ENCODE measurements at places on chromosomes 16 and 17.

DNA sequence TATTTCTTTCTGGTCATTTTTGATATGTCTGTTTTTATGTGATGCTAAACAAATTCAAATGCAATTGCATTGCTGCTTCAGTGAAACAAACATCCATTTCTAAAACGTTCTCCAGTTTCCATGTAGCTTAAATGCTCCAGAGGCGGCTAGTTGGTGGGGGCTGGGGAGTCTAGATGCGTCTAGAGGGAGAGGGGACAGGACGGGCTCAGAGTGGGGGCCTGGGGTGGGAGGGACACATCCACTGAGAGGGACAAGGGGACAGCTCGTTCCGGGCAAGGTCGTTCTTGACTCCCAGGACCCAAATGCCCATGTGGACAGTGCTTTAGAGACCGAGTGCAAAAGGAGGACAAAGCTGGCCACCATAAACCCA is 102.3 kb downstream of the FOXL1 start:
- no peak for DNase-seq

DNA sequence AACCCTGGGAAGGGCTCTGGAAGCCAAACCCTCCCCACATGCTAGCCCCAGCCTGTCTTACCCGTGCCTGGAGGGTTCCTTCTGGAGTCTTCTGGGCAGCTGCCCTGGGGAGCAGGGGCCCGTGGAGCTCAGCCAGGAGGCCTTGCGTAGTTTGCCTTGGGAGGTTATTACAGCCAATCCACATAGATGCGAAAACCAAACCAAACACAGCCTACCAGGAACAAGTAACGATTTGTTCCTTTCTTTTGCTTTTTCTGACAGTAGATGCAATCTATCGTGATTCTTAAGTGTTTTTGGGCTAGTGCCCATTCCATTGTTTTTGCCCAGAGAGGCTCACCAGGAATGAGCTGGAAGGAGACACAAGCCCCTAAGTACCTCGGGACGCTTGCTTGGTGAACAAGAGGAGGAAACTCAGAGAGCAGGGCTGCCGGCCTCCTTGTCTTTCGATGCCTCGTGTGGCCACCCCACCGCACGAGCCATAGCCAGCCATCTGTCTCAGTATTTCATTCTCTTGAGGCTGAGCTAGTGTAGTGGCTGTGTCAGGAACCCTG is 102.7 kb upstream of the NOL11 start:
- DNase-seq, result peak; percentile 52

- no peak for DNase-seq
Observed at GRCh38 chr16:80591071-80591915, 50.5 kb downstream of the DYNLRB2 start.

DNA sequence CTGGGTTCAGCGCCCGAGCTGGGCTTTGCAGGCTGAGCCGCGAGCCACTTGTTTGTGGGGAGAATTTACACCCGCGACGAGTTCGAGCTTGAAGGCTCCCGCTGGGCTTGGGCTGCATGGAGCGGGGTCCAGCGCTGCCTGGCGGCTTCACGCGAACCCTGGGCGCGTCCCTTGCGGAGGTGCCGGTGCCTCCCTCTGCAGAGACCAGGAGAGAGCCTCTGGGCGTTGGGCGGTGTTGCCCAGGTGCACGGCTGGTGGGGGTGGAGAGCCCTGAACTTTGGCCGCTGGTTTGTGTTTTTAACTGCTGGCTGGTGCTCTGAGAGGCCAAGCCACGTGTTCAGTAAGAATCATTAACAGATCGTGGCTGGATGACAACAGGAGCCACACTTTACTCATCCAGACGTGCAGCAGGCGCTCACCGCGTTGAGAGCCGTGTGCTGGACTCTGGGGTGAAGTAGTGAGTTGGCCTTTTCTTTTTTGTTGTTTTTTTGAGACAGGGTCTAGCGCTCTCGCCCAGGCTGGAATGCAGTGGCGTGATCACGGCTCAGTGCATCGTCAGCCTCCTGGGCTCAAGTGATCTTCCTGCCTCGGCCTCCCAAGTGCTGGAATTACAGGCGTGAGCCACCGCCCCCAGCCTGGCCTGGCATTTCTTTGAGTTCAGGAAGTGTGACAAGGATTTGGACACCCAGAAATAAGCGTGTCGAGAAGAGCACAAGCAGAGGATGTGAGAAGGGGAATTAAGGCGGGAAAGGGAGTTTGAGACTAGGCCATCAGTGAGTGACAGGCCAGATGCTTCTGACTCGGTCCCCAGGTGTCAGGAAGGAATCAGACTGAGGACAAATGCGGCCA is 827 bp downstream of the CDK10 start:
- no peak for DNase-seq

DNA sequence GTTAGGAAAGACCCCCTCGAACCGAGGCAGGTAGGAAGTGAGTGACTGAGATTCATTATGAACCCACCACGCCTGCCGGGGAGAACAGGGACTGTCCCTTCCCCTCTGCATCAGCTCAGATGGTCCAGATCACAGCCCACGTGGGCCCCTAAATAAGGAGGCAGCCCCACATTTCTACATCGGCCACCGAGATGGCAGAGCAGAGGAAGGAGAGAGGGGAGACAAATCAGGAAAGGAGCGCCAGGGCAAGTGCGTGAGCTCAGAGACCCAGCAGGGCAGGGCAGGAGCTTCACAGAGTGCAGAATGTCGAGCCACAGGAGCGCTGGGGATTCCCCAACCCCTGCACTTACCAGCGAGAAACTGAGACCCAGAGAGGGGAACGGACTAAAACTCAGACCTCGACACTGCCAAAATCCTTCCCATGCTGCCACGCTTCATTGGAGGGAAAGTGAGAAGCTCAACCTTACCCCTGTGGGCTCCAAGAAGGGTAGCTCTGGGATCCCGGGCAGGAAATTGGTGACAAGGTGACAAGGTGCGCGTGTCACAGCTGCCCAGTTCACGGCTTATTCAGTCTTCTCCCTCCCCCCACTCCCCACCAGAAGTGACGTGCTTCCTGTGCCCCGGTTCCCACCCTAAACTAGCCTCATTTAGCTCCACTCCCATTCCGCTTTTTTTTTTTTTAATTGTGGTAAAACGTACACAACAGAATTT is at the start of gene ICAM2:
TSS of gene ICAM2 (minus strand) at position 578 of the 711 bp plus-strand sequence. CDS start 13,942 bp downstream, outside the sequence.
- no peak for DNase-seq

DNA sequence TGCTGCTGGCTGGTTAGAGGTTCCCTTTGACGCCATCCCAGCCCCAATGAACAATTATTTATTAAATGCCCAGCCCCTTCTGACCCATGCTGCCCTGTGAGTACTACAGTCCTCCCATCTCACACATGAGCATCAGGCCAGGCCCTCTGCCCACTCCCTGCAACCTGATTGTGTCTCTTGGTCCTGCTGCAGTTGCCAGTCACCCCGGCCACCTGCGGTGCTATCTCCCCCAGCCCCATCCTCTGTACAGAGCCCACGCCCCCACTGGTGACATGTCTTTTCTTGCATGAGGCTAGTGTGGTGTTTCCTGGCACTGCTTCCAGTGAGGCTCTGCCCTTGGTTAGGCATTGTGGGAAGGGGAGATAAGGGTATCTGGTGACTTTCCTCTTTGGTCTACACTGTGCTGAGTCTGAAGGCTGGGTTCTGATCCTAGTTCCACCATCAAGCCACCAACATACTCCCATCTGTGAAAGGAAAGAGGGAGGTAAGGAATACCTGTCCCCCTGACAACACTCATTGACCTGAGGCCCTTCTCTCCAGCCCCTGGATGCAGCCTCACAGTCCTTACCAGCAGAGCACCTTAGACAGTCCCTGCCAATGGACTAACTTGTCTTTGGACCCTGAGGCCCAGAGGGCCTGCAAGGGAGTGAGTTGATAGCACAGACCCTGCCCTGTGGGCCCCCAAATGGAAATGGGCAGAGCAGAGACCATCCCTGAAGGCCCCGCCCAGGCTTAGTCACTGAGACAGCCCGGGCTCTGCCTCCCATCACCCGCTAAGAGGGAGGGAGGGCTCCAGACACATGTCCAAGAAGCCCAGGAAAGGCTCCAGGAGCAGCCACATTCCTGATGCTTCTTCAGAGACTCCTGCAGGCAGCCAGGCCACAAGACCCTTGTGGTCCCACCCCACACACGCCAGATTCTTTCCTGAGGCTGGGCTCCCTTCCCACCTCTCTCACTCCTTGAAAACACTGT is 11.3 kb downstream of the CX3CL1 start:
- no peak for DNase-seq

DNA sequence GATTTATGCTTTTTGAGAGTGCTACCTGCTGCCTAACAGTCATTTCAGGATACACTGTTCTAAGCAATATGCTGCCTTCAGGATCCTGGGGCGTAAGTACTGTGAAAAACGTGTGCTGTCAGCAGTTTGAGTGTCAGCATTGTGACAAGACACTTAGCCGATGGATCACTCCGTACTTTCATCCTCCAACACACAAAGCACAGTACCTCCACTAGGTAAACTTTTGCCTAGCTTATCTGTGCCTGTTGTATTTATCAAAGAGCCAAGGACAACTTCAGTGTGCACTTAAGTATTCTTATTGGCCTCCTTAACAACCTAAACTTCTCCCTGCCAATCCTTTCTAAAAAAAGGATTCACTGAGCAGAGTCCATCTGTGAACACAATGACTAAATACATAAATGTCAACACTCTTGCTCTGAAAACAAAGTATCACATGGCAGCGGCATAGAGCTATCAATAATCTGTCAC is 33.8 kb upstream of the PHLPP2 start:
- DNase-seq, result no peak

DNA sequence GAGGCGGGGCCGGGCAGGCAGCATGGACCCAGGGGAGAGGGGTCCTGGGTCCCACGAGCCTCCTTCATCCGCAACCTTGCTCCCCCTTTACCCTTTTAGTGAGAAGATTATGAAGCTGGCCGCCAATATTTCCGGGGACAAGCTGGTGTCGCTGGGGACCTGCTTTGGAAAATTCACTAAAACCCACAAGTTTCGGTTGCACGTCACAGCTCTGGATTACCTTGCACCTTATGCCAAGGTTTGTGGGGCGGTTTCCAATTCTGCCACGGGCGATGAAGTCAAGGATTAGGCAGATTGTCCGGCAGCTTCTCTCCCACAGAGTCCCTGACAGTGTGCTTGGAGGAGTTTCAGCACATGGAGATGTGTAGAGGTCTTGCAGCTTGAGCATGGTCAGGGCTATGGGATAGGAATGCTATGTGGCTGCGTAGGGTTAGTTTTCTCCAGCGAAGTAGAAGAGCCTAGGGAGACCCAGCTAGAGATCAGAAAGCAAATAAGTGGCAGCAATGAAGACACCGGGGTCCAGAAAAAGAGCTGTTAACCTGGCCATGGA is 598 bp downstream of the NIP7 start:
- DNase-seq, result no peak

GRCh38 chr17:38544839-38545209 is 60.9 kb downstream of the SRCIN1 start:
- DNase-seq, result no peak

GRCh38 chr17:64039106-64039400 is 18.6 kb upstream of the ICAM2 start:
- DNase-seq, result no peak

- DNase-seq, result no peak
Observed at GRCh38 chr16:754656-755055, 5.9 kb upstream of the MSLN start.

DNA sequence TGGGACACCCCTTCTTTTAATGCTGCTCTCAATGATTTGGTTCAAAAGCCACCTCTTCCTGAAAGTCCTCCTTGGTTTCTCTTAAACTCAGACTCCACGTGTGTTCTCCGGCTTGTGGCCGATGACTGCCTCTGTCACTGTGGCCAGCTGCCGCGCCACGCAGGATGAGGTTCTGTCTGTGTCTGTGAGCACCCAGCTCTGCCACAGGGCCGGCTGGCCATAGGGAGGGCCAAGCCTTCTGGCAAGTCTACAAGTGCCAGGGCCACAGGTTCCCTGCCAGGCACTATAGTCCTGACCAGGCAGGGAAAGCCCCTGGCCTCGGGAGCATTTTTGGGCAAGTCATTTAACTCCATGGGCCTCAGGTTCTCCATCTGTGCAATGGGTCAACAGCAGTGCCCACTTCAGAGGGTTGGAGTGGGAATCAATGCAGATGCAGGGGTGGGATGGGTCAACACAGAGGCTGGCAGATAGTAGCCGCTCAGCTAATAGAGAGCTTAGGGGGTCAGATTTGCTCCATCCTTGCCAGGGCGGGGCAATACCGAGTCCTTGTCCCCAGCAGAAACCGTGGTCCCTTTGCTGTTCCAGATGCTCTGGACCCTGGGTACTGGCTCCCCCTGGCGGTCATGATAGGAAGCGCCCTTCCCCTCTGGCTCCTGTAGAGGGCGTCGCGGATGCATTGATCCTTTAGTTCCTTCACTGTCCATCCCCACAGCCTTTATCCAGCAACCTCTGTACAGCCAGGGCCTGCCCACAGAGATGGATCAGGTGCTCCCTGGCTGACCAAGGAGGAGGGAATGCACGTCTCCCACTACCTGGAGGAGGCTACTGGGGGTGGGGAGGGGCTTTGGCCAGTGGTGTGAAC is 19.3 kb upstream of the ADGRG3 start:
- peak; percentile 33 for DNase-seq

GRCh38 chr17:80364091-80364691 is 50.8 kb upstream of the ENDOV start:
- DNase-seq, result no peak

DNA sequence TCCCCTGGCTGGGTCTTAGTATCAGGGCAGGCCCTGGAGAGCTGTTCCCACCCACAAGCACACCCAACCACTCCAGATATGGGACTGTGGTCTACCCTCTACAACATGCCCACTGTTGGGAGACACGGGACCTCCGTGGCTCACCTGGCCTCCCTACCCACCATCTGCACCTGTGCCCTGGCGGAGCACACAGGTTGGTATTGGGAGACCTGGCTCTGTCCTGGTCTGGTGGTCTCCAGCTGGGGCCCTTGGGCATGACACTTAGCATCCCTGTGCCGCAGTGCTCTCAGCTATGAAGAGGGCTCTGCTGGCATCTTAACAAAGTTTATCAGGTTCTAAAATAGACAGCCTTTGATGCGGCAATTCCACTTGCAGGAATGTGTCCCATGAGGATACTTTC is 5.8 kb downstream of the C16orf95 start:
- no peak for DNase-seq

GRCh38 chr16:72397876-72398275 is 225.9 kb upstream of the PMFBP1 start:
- no peak for DNase-seq

DNA sequence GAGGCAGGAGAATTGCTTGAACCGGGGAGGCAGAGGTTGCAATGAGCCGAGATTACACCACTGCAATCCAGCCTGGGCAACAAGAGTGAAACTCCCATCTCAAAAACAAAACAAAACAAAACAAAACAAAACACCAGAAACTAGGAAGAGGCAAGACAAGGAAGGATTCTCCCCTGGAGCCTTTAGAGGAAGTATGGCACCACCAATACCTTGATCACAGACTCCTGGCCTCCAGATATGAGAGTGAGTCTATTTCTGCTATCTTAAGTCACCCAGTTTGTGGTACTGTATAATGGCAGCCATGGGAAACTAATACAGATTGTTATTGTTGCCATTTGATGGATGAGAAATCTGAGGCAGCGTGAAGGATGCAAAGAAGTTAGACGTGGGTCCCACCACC is 14.6 kb upstream of the CPPED1 start:
- no peak for DNase-seq

DNA sequence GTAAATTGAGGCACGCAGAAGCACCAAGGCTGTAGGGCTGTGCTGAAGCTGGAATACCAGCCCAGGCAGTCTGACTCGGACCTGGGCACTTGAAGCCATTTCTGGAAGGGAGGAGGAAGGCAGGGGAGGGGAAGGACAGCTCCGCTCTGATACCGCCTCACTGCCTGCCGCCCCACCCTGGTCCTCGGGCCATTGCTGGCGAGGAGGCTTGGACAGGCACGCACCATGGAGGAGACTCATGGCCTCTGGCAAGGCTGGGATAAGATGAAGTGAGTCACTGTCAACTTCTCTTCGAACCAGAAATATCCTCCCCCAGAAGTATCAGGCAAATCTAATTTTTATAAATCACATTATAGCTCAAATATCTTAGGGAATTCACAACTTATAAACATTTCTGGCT is 81.3 kb downstream of the SDK2 start:
- no peak for DNase-seq

GRCh38 chr16:1877089-1877488 is 5.1 kb upstream of the MEIOB start:
- no peak for DNase-seq
